ENCODE measurements at places on chromosomes 3 and 15.

DNA sequence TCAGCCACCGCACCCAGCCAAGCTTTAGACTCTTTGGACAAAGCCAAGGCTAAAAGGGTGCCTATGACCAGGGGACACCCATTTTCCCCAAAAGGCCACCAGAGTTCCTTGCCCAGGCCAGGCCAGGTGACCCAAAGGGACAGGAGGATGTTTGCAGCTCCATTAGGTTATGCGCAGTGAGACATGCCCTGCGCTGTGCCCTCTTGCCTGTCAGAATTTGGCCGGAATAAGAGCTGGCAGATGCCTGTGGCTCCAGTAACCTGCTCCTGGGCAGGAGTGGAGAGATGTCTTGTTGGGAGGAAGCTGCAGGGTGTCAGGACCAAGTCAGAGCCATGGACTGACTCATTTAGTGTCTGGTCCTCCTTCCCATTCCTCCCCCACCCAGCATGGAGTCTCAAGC lies 20.5 kb downstream of the DNASE1L3 start:
- DNase-seq = no peak

DNA sequence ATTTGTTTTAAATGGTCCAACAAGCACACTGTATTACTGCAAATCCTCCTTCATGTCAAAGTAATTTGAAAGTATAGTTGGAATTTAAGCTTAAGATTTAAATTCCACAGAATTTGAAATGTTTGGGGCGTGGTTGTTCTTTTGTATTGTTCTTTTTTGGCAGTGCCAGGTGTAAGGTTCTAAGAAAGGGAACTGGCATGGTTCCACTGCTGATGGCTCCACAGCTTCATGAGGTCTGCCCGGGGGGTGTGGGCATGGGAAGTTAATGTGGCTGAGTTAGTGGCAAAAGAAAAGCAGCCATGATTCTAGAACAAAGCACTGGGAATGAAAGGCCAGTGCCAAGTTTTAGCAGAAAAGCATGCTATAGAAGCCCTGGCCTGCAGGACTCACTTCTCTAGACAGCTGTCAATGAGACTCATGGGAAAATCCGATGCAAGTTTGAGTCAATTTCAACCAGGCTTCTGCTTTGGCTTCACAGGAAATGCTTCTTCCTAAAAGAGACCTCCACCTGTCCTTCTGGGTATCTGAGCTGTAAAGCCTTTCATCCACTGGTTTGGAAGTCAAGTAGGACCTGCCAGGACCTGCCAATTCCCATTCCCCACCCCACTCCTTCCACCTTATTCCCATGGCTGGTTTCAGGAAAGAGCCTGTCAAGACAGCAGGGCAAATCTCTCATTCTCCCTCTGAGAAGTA lies 18.9 kb downstream of the CDCP1 start:
- DNase-seq = no peak

DNA sequence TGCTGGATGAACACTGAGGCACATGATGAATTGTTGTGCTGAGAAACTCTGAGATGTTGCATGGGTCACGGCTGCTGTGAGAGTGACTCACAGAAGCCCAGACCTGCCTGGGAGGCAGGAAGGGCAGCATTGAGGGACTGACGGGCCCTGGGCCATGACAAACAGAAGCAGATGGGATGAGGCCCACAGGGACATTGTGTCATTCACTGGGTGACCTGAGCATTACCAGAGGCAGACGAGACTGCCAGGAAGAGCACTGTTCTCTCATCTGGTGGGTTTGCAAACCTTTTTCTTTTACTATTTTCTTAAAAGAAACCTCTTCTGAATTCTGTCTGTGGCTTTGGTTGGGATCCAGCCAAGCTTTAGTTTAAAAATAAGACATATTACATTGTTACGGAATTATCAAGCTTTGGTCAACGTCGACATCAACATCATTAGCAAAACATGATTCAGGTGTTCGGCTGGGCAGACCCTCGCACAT lies 67.8 kb downstream of the BDH1 start:
- no peak for DNase-seq

GRCh38 chr3:89560568-89560967 lies 453.1 kb downstream of the EPHA3 start:
- no peak for DNase-seq

GRCh38 chr3:181764544-181764943 lies 52.8 kb downstream of the SOX2 start:
- no peak for DNase-seq

DNA sequence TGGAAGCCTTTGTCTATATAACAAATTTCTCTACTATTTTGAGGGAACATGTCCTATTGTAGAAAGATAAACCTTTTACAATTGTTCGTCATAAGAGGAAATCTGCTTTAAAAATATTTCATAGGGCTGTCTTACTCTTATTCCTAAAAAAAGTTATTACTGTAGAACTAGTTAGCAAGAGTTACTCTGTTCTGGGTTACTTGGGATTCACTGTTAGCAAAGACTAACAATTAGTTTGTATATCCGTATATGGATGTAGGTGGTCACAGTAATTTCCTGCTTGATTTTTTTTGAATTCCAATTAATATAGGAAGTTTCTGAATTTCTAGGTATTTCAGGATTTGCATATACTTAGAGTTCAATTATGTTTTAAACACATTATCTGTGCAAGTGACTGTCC lies 413.5 kb downstream of the RBMS3 start:
- DNase-seq = no peak

DNA sequence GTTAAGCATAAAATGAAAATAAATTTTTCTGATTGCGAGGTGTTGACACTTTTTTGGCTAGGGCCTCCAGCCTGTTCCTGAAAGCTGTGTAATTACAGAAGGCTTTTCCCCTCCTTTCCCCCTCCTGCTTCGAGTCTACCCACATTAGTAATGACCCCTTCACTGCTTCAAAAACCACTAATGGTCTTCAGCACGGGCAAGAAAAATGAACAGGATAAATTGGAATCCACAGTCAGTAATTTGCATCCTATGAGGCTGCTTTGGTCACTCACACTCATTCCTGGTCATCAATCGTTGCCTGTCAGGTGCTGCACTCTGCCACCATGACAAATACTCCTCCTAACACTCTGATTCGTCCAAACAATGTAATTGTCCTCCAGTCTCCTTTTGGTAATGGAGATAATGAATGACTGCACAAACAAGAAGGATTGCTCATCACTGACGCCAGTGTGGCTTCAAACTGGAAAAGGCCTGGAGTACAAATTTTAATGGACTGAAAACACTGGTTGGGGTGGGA lies 148.6 kb downstream of the MEIS2 start:
- no peak for DNase-seq

DNA sequence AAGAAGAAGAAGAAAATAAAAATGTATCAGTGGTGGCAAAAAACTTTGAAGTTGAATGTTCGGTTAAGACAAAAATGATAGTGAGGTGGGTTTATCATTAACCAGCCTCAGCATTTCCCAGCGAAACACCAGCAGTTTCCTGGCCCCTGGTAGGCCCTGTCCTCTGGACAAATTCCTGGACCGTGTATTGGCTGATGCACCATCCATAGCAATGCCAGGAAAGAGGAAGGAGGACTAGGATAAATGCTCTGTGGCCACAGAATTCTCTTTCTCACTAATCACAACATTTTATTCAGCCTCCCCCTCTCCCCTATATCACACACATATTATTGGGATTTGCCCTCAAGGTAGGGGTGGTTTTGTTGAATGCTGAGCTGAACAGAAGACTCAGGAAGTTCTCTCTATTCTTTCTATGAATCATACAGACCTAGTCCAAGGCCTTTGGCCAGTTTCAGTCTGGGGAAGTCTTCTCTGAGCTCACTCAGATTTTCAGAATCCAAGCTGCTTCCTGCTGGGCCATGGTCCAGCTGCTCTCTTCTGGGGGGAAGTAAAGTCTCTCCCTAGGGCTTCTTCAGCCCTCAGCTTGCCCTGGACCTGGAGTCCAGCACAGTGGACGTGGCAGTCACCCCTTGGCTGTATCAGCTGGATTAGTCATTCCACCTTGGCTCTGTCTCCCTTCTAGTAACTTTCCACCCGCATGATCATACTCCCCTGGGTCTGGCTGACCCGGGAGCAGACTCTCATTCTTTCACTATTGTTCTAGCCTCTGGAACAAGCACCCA lies 27.6 kb downstream of the SLC28A1 start:
- DNase-seq = no peak

GRCh38 chr3:4866866-4867265 lies 112.4 kb upstream of the BHLHE40 start:
- DNase-seq = no peak

DNA sequence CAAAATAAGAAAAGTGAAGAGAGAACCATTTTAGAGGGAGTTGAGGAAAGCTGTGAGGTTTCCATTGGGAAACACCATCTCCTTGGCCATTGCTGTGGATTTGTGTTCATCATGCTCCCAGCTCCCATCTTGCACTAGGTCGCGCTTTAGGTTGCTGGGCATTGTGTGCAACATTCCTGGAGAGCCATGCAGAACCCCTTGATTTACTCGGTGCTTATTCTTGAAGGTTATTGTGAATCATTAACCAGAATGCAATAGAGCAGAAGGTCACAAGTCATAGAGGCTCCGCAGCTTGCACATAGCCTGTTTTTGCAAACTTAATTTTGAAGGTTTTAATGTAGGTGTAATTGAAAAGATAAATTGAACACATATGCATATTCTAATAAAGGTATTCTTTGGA lies 239.2 kb upstream of the IL12A start:
- DNase-seq = no peak

DNA sequence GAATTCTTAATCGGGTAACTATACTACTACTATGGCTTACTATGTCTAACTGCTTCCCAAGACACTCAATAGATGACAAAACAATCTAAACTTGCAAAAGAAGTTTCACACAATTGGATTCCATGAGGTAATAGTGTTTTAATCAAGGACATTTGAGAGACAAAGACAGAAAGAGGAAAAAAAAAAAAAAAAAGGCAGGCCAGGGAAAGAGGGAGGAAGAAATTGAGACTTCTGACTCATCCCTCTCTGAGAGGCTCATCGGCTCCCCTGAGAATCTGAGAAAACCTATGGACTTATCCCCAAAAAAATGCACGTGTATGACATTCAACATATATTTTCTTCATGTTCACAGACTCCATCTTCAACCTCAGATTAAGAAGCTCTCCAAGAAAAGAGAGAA lies 61.0 kb downstream of the SCAPER start:
- no peak for DNase-seq

DNA sequence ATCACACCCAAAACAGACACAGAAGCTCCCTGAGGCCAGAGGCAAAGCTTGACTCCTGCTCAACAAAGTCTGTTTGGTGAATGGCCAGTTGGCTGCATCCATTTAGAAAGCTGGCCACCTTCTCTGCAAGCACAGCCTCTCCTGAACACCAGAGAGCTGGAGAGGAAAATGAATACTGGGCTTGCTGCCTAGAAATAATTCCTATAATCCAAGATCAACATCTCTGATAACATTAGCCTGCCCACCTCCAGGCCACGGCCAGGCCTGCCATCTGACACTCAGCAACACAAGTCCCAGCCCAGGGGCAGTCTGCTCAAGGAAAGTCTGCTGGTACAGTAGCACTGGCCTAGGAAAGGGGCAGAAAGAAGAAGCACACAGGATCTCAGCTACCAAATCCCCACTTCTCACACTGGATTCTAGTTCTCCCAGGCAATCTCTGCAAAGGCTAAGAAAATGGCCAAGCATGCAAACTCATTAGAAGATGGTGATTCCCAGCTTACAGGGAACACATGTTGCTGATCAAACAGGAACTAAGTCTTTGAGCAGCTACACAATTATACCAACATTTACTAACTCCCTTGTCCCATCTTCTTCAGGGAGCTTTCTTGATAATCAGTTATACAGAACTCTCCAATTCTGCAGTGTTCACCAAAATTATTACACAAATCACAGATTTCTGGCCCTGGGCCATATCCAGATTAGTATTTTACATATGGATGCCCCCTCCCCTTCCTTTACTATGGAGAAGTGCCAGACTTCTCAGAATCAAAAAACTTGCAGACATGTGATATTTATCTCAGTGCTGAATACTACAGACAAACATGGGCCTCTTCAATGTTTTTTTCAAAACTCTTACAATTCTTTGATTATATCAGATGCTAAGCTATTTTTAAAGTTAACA lies 9.9 kb downstream of the TBC1D2B start:
- no peak for DNase-seq

GRCh38 chr3:171556574-171557145 lies 96.5 kb upstream of the TNIK start:
- DNase-seq = no peak

DNA sequence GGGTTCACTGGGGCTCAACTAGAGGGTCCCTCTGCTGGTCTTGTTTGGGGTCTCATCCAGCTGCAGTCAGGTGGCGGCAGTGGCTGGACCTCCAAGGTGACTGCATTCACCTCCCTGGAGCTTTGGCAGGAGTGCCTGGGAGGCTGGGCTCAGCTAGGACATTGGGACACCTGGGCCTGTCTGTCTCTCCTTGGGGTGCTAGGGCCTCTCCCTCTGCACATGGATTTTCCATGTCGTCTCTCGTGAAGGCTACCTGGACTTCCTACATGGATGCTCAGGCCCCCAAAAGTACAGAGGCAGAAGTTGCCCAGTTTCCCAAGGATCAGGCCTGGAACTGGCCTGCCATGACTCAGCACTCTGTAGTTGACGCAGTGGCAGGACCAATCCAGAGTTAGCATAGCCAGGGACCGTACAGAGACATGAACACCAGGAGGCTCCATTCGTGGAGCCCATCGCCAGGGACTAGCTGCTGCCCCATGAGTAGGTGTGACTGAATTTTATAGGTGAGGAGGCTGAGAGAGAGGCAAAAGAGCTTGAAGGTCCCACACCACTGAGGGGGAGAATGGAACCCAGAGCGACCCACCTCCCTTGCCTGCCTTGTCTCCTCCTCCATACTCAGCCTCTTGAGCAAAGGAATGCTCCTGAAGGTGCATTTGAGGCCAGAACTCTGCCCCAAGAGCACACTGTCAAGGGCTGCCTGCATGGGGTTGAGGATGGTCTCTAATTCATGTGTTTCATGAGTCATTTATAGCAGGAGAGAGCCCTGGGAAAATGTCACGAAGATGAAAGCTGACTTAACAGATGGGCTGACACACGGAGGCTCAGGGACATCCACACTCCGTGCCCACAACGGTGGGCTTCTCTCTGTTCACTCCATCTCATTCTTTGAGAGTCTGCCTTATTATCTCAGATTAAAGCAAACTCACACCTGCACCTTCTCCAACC lies 13.0 kb upstream of the ALDH1A3 start:
- DNase-seq = no peak

DNA sequence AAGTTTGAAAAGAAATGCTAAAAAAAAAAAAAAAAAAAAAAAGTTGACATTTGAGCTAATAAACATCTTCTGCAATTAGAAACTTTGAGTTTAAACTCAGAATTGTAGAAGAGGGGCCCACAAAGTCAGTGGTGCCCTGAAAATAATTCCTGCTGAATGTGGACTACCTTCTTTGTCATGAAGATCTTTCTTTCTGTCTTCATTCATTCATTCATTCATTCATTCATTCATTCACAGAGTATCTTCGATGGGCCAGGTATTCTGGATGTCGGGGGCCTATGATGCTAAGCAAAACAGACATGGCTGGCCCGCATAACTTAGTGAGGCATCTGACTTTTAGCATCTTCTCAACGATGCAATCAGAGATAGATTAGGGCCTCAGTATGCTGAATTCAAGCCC lies 24.6 kb downstream of the ETV5 start:
- no peak for DNase-seq

DNA sequence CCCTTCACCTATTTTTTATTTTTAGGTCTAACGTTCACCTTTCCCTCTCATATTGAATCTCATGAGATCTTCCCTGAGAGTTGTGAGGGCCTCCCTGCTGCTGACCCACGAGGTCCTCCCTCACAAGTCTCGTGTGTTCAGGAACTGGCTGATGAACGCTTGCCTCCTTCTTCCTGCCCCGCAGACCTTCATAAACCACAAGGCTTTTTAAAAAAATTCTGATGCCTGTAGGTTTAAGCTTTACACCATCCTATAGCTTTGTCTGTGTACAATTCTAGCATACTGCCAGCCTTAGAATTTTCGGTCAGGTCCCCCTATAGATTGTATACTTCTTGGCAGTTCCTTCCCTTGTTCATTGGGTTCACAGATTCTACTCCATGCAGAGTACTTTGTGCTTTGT lies 50.5 kb downstream of the CHST2 start:
- no peak for DNase-seq

Data from GM20000 (cell line).